Large intestine (tissue), 12 donors: ENCODE measurements at places on chromosomes 3 and 15.
A peak's percentile ranks its signal among the peaks of the same experiment; 100 is the strongest.

- H3K27me3 ChIP-seq: no peaks in the 10 kb centered on the region
- no peak overlapping the region for H3K4me3 ChIP-seq
- DNase-seq: no peak
- no peaks in the 10 kb centered on the region for H3K4me1 ChIP-seq
- H3K36me3 ChIP-seq: no peaks in the 10 kb centered on the region
- H3K27ac ChIP-seq: no peak overlapping the region
Observed at GRCh38 chr3:133374708-133375402, 25.0 kb upstream of the BFSP2 start.

- no peak overlapping the region for H3K27ac ChIP-seq
- no peaks in the 10 kb centered on the region for H3K4me1 ChIP-seq
- no peak for DNase-seq
- no peaks in the 10 kb centered on the region for H3K27me3 ChIP-seq
- H3K36me3 ChIP-seq: peaks cover 57% of the 10 kb centered on the region
Observed at GRCh38 chr3:70982284-70982683, 601.2 kb downstream of the FOXP1 start.

DNA sequence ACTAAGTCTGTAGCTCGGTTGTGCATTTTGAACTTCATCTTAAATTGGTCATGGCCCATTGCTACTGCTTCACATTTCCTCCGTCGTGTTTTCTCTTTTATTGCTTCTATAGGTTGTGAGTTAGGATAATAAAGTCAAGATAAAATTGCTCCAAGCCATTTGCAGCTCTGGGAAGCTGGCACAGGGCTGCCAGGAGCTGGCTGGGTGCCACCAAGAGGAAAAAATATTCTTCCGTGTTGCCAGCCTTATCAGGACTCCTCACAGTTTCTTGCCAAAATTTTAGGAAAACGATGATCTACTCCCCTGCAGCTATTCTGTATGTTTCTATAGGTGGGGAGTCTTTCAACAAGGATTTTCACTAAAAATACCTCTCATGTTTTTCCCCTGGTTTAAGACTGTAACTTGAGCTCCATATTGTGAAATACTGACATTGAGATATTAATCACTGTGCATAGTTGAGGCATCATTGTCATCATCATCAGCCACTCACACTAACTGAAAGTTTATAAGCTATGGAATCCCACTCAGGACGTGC is 55.4 kb upstream of the PIAS1 start:
- DNase-seq: no peak
- H3K27ac ChIP-seq: no peak overlapping the region
- H3K36me3 ChIP-seq: no peaks in the 10 kb centered on the region
- no peaks in the 10 kb centered on the region for H3K27me3 ChIP-seq
- peaks cover 7% of the 10 kb centered on the region for H3K4me1 ChIP-seq

GRCh38 chr3:108022256-108023150 is 68.3 kb downstream of the CD47 start:
- no peak overlapping the region for H3K4me3 ChIP-seq
- H3K36me3 ChIP-seq: no peaks in the 10 kb centered on the region
- H3K27ac ChIP-seq: peak overlapping the region; percentile 63
- H3K4me1 ChIP-seq: peaks cover 9% of the 10 kb centered on the region
- H3K27me3 ChIP-seq: no peaks in the 10 kb centered on the region
- DNase-seq: peak; percentile 73
